ENCODE measurements at places on chromosomes 13 and 19.

DNA sequence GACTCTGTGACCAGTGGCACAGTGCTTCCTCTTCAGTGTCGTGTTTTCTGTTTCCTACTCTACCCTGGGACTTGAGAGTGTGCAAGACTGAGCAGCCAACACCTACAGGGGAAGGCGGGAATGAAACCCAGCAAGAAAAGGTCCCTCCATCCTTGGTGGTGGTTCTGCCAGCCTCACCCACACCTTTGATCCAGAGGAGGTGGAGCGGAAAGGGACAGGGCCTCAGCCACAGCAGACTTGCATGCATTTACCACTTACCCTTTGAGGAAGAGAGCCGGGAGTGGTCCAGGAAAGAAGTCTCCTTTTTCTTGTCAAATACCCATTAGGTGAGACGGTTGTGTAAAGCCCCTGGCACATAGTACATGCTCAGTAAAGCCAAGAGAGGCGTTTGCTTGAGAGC lies 164.8 kb upstream of the ZNF536 start:
- DNase-seq, result no peak

DNA sequence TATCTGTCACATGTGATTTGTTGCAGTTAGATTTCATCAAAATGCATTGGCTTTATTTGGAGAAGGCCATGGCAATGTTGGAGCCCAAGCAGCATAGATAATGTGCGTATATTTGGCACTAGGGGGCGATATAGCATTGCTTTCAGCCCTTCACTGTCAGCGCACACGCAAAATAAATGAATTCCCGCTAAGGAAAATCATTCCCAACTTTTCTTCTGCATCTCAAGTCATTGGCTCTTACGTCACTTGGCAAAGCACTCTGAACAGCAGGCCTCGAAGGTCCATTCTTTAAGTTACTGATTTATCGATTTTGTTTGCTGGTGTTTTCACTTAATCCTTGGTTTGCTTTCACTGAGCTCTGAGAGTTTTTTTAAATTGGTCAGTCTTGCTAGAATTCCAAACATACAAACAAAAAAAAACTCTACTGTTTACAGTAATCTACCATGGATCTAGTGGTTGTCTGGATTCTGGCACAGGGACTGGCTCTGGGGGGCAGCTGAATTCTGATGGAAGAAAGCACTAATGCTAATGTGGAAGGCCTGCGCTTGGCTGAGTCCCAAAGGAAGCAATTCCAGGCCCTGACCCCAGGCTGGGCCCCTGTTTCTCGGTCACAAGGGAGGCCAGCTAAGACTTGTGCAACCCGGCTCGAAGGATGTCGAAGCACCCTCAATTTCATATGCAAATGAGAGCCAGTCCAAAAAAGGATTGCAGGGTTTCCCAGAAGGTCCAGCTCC lies 97.7 kb upstream of the IPO5 start:
- no peak for DNase-seq

DNA sequence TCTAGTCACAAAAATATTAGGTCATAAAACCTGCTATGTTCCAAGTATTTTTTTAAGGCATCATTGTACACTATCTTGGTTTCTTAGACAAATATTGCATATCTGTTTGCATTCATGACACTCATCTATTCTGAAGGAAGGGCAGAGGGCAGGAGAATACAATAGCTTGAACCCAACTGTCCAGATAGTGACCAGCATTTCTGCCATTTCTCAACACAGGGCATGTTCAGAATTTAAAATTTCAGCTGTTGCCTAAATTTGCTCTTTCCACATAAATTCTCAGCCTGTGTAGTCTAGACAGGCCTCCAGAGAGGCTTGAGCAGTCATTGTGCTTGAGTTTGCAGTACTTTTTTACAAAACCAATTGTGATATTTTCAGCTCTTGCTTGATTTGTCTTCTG lies 119.5 kb downstream of the ZAR1L start:
- DNase-seq, result no peak

GRCh38 chr13:32126756-32127155 lies 95.2 kb downstream of the FRY start:
- DNase-seq, result no peak

DNA sequence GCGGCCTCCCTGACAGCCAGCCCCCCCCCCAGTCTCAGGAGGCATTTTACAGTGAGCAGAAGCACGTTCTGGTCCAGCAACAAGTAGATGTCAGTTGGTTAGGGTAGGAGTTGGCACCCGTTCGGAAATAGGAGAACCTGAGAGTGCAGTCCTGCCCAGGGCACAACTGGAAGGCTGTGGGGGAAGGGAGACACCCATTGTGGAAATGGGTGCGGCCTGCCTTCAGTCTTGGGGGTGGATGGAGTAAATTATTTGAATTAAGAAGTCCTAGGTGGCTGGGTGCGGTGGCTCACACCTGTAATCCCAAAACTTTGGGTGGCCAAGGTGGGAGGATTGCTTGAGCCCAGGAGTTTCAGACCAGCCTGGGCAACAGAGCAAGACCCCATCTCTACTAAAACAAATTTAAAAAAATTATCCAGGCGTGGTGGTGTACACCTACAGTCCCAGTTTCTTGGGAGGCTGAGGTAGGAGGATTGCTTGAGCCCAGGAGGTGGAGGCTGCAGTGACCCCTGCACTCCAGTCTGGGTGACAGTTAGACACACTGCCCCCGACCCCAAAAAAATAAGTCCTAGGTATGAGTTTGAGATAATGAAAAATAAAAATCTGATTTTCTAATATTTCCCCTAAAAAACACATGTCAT lies 1.2 kb downstream of the CIRBP start:
- DNase-seq, result no peak

DNA sequence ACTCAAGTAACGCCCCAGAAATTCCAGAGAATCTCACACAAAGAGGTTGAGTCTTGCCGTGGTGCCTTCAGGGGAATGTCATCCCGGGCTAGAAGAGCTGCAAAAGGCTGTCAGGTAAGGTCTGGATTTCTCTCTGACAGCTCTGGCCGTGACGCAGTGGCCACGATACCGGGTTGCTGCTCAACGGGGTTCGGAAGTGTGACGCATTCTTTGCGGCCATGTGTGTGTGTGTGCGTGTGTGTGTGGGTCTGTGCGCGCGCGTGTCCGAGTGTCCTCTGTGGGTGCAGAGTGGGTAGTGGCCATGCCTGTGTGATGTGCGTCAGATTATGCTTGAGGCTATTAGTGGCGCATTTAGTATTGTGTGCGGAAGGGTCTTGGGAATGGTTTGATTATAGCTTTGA lies 306 bp downstream of the ZNF540 start:
- peak; percentile 16 for DNase-seq

GRCh38 chr13:35764326-35765015 lies 288.0 kb upstream of the MAB21L1 start:
- DNase-seq, result no peak

DNA sequence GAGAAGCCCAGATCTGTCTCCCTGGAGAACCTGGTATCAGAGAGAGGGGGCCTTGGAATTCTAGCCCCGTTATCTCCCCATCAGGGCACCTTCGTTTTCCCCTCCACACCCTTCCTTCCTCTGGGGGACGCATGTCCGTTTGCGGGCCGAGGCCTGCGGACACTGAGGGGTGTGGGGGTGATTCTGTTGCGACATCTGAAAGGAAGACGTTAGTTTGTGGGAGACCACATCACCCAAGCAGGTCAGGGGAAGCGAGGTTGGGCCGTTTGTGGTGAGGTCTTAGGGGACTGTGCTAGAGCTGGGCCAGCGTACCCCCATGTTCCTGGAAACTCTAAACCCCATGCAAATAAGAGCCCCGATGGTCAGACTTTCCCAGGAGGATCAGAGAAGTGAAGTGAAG lies 3.7 kb upstream of the HSH2D start:
- no peak for DNase-seq

DNA sequence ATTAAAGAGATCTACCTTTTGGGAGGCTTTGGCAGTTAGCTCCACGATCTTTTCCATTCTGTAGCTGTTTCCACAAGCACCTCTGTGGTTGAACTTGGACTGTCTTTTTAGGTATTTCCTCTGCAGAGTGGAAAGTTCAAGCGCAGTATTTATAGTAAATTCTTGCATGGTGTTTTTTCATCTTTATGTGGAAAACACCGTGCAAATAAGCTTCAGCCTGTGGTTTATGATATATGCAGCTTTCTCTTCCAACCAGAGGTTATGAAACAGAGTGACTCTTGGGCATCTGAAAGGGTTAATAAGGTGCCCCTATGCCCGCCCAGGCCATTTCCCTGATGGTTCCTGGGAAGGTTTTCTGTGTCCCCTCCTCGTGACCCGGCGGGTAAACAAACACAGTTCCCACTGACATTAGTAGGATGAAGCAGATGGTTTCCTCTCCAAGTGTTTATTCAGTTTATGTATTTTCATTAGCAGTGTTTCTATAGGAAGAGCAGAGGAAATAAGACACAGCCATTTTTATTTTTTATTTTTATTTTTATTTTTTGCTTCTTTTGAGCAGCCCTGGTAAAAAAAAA lies 39.7 kb upstream of the RNF113B start:
- DNase-seq, result no peak

GRCh38 chr13:51780099-51780498 lies 23.9 kb downstream of the DHRS12 start:
- no peak for DNase-seq

Data from stimulated activated CD8-positive, alpha-beta memory T cell treated with anti-CD3 and anti-CD28 coated beads, Interleukin-2, amount 100 ng/mL, for 48 hours (primary cell).